ENCODE measurements at places on chromosomes 3 and 15.

DNA sequence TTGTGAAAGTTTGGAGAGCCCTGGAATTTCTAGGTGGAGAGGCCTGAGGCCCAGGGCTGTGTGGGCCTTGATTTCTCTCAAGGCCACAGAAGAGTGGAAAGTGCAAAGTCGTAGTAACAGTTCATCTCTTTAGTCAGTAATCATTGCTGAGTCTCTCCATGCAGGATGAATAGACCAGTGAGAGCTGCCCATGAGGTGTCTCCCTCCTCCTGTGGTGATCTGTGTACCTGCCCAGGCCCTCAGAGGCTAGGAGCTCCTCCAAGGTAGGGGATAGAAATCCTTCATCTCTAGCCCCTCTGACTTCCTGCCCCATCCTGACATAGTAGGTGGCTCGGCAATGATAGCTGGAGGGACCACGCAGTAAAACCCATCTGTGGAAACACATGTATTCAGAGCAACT is 6.8 kb upstream of the IDH3A start:
- DNase-seq, result no peak

DNA sequence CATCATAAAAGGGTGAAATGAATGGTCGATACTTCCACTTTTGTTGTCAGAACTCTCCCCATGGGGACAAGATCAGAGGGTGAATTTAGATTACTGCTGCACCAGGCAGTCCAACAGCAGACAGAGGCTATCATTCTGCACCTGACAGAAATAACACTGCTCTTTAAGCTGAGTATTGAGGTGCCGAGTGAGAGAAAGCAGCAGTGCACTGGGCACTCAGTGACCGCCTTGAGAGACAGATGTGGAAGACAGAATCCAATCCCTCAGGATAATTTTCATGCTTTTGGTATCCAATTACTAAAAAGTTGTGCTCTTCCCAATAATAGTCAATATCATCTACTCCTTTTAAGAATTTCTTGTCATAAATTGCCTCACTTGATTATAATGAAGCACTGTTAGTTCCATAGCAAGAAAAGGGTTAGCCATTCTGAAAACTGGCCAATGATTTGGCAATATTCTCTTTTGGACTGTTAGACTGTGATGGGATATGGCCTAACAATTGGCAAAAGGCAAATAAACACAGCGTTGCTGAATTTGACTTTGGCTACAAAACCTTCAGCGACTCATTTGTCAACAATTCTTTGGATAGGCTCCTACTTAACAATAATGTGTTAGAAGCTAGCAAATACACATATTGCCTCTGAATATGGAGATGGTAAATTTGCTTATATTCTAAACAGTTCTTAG is 5.5 kb downstream of the FGF7 start:
- DNase-seq, result peak; percentile 84

DNA sequence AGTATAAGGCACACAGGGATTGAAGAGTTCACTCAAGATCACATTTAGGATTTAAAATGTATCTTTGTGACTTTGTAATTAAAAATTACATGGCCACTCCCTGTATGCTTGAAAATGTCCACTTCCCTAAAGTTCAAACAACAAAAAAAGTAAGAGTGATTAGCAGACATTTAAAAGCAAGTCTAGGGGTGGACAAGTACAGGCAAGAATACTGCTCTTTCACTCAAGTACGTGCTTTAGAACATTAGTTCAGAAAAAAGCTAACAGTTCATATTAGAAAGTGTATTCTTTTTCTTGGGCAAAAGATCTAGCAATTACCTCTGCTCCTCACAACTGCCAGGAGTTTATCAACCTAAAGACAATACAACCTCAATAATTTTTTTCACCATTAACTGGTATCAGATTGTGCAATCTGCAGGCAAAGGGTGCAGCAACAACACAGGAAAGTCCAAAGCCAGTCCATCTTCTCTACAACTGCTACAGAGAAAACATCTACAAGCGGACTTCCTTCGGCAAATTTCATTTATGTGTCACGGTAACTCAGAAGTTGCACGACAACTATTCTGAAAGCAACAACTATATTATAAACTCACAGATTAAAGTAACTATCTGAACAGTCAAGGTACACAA is 18.1 kb downstream of the CHSY1 start:
- DNase-seq, result no peak

GRCh38 chr3:98188545-98188944 is 22.0 kb downstream of the OR5H15 start:
- no peak for DNase-seq

DNA sequence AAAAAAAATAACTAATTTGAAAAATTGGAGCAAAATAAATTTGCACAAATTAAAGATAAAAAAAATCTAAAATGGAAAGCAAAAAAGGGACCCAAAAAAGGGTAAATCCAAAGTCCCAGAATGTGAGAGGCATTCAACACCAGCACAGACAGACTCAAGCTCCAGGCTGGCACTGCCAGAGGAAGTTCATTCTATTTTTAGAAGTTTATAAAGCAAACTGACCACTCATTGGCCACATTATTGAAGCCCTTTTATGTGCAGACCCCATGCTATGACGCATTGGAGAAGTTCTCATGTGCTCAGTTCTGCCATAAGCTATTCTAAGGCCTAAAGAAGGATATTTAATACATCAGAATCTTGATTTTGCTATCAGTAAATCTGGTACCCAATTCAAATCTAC is 17.6 kb upstream of the BOC start:
- DNase-seq, result no peak

- DNase-seq, result peak; percentile 98
These were observed 86.9 kb upstream of the COL6A5 start for GRCh38 chr3:130258532-130258952.

- peak; percentile 91 for DNase-seq
These were observed 418.2 kb upstream of the NAALADL2 start for GRCh38 chr3:174440741-174441587.

DNA sequence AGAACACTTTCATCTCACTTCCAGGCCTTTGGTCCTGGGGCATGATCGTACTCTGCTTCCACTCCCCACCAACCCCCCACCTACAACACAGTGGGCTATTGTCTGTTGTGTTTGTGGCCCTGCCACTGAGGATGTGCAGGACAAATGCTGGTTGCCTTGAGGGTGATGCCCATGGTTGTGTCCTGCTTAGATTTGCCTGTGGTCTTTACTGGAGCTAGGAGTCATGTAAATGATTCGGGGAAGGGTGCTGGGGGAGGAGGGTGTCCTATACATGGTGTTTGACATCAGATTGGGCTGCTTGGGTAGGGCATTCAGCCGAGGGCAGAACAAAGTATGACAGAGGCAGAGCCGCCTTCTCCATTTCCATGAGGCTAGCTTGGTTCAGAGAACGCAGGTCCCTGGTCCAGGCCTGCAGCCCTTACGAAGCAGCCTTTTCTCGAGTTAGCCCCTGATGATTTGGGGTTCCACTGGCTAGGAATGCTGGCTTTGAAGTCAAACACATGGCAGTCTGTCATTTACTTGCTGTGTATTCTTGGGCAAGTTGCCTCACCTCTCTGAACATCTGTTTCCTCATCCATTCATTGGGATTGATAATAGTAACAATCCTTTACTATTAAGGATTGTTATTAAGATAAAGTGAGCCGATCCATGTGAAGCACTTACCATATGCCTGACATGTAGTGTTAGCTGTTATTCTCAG is 6.9 kb downstream of the CORO2B start:
- no peak for DNase-seq

GRCh38 chr15:56211064-56211463 is 32.6 kb downstream of the RFX7 start:
- DNase-seq, result no peak

DNA sequence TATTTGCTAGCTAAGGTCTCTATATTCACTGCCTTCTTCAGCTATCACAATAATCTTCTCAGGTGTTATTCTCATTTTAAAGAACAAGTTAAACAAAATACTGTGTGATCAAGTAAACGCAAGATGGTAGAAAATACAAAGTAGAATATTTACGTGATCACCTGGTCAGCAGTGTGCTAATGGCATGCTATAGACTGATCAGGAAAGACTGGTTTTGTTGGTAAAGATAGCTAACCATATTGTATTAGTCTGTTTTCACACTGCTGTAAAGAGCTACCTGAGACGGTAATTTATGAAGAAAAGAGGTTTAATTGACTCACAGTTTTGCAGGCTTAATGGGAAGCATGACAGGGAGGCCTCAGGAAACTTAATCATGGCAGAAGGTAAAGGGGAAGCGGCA is 50.4 kb downstream of the ZBTB38 start:
- no peak for DNase-seq

DNA sequence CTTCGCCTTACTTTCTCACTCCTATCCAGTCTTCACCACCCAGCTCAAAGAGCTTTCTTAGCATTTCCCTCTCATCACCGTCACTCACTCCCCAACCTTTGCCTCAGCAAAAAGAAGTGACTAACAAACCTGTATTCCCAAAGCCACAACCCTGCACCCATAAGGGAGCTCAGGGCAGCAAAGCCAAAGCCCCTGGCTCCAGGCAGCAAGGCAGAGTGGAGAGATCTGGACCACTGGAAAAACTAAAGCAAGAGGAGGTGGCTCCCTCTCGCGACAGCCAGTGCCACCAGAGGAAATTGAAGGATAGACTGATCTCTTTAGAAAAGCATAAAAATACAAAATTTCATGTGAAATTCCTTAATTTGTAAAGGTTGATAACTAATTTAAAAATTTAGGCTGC is 25.1 kb upstream of the CDCP1 start:
- no peak for DNase-seq

DNA sequence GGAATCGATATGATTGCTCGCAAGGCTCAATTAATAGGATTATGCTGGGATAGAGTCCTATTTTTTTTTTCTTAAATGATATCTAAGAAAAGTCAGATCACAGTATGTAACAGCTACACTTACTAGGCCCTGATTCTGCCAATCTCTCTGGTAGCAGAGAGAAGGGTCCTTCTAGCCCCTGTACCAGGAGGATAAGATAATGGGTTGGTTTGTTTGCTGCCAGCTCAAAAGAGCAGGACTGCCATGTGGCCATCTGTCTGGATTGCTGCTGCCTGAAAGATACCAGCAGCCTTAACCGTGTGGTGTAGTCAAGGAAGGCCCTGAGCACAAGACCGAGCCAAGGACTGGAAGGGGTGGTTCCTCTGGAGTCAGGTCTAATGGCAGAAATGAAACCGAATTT is 236.4 kb downstream of the KLF13 start:
- DNase-seq, result no peak

DNA sequence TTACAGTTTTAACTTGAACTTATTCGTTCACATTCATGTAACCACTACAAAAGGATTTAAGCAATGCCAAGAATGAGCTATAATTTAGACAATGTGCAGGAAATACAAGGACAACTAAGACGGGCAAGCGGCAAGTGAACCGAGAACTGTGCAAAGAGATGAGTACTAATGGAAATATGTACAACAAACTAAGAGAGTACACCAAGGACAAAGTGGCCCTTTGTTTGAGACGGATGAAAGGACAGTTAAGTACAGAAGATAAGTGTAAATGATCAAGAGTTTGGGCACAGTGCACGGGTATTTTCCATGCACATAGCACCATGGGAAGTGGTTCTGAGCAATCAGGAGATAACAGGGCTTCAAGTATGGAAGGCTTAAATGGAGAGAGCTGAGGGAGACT is 281.7 kb downstream of the ROBO2 start:
- no peak for DNase-seq

DNA sequence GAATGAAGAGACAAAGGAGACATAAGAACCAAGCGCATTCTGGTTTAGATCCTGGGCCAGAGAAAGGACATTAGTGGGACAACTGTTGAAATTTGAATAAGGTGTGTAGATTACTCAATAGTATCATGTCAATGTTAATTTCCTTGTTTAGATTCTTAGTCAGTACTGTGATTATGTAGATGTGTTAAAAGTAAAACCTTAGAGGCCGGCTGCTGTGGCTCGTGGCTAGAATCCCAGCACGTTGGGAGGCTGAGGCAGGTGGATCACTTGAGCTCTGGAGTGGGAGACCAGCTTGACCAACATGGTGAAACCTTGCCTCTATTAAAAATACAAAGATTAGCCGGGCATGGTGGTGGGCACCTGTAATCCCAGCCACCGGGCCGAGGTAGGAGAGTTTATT is 26.7 kb downstream of the CYP8B1 start:
- DNase-seq, result no peak

DNA sequence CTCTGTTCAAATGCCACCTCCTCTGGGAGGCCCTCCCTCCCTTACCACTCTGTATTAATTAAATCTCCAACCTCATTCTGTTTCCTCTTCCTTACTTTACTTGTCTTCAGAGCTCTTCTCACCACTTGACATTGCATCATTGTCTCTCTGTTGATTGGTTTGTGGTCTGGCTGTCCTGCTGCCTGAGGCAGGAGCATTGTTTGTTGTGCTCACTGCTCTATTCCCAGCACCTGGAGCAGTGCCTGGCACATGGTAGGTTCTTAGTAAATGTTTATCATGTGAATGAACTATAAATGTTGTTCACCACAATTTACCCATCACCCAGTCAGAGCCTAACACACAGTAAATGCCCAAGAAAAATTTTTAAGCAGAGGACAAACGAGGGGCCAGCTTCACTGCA is 6.7 kb upstream of the BFSP2 start:
- DNase-seq, result no peak

- DNase-seq, result peak; percentile 30
These were observed 910.7 kb downstream of the TBL1XR1 start for GRCh38 chr3:176286476-176287085.

DNA sequence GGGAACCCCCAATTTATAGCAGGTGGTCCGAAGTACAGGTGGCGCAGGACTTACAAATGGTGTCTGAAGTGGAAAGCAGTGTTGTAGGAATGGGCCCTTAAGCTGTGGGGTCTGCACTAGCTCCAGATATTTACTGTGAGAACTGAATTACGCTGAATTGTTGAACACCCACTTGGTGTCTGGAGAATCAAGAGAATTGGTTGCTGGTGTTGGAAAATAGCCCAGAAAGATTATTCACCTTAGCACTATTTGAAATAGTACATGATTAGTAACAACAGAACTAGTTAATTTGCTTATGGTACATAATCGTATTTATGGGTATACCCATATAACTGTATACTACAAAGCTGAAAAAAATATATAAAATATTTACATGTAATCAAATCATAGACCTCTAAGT is 64.8 kb downstream of the ADAM10 start:
- peak; percentile 61 for DNase-seq

Data from fibroblast of mammary gland (primary cell).